ENCODE measurements at places on chromosomes 2 and 18.
A peak's percentile ranks its signal among the peaks of the same experiment; 100 is the strongest.

DNA sequence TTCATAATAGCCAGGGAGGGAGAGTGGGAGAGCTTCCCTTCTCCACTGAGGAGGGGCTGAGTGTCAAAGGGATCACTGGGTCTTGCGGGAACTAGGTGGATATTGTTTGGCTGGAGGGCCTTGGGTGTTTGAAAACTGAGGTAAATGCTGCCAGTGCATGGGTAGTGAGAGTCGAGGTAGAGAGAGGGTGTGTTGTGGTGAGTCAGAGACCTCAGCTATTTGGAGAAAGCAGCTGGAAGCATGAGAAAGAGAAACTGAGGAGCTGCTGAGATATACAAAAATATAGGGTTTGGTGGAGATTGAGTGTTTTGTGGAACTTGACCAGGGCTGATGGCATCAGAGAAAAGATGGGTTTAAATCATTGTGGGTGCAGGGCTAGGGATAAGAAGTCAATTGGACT lies 127.0 kb upstream of the CCDC195 start:
- DNase-seq = no peak

- no peak for DNase-seq
These were observed 490.6 kb upstream of the HS6ST1 start for GRCh38 chr2:128809259-128809636.

DNA sequence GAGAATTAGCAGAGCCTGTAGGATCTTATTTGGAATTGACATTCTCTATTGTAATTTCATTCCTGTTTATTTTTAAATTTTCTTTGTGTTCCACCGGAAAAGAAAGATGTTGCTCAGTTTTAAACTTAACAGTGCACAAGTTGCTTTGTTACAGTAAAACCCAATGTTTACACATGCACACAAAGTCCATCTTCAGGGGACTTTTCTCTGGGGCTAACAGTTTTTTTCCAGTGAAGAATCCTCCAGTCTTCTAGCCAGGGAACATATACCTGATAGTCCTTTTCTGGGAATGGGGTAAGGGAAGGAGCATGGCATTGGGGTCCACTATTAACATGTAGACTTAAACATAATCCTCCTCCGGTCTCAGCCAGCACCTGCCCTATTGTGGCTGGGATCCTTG lies 25.2 kb upstream of the MRPL33 start:
- no peak for DNase-seq

DNA sequence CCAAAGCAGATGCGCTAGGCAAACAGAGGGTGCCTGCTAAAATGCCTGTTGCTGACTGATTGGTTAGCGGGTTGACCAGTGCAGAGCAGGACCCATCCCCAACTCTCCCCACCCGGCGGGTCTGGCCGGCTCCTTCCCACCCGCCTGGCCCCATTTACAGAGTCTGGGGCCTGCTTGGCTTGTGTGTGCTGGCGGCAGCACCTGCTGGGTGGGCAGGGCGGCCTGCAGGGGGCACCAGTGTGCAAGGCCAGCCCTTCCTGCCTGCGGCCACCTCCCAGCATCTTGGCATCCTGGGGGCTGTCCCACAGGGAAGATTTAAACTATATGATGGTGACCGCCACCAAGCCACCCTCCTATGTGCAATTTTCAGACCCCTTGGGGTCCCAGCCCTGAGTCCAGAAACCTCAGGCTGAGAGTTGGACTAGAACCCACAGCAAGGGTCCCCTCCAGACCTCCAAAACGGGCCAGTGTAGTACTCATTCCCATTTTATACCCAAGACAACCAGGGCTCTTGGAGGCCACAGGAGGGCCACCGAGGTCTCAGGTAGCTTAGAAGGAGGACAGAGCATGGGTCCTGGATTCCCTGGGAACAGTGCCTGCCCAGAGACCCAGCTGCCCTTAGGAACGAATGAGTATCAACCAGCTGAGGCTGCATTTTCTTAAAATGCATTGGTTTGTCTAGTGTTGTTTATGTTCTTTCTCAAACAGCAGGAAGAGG lies 173.6 kb downstream of the SMAD7 start:
- DNase-seq = peak; percentile 71

- DNase-seq = no peak
These were observed 65.3 kb upstream of the GLI2 start for GRCh38 chr2:120670371-120670770.

DNA sequence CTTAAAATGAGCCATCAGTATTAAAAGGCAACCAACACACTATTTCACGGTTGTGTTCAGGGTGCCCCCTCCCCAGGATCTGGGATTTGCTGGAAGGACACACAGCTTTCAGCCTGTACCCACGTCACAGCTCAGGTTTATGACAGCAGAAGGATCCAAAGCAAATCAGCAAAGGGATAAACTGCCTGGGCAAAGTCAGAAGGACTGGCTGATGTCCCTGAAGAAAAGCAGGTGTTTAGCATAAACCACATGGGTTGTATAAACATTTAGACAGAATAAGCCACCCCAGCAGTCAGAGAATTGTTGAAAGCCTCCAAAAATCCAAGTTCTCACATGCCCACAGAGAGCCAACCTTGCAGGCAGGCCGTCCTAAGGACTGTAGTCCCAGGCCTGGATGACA lies 63.9 kb downstream of the CD226 start:
- no peak for DNase-seq

GRCh38 chr2:143068509-143068908 lies 60.7 kb upstream of the ARHGAP15 start:
- no peak for DNase-seq

GRCh38 chr18:39886136-39886535 lies 2068.9 kb upstream of the PIK3C3 start:
- DNase-seq = no peak

- DNase-seq = no peak
These were observed 57.6 kb downstream of the EPHA4 start for GRCh38 chr2:221514305-221515040.

DNA sequence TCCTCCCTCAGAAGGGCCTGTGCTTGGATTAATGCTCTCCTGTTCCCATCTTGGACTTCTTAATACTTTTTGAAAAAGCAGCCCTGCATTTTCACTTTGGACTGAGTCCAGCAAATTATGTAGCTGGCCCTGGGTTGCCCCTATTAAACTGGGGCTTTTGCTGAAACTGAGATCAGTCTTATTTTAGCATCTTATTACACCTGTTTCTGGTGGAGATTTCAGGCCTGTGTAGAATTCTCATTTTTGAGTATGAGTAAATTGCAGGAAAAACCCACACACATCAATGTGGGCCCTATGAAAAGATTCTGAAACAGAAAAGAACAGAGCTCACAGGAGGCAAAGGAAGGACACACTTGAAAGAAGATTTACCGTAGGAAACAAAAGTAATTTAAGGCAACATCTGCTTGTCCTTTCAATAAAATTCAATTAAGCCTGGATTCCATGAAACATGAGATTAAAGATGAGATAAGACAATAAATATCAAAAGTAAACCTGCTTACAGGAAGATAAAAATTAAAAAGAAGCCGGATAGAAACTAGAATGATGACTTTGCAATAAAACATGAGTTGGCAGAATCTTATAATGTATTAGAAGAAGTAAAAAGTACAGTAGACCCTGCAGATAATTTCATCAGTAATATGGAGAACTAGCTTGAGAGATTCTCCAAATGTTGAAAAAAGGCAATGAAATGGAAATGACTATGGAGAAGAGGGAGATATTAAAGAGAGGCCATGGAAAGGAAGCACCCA lies 90.7 kb upstream of the GCFC2 start:
- no peak for DNase-seq

DNA sequence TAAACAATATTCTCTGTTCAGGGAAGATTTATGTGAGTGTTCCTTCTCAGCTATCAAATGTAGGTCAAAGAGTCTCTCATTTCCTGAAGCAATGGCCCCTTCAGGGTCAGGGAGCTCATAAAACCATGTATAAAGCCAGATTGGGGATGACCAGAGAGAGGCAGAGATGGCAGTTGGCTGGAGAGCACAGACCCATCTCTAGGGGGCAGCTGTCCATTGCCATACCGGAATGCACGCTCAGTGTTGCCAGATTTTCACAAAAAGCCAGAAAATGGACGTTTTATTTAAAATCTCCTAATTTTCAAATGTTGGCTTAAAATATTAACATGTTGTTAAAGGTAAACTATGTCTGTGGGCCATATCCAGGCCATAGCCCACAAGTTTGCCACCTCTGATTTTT lies 1920.7 kb upstream of the CELF4 start:
- no peak for DNase-seq

GRCh38 chr18:57027190-57027708 lies 119.6 kb upstream of the BOD1L2 start:
- no peak for DNase-seq

- DNase-seq = no peak
These were observed 492 bp downstream of the COLEC11 start for GRCh38 chr2:3595404-3595803.

DNA sequence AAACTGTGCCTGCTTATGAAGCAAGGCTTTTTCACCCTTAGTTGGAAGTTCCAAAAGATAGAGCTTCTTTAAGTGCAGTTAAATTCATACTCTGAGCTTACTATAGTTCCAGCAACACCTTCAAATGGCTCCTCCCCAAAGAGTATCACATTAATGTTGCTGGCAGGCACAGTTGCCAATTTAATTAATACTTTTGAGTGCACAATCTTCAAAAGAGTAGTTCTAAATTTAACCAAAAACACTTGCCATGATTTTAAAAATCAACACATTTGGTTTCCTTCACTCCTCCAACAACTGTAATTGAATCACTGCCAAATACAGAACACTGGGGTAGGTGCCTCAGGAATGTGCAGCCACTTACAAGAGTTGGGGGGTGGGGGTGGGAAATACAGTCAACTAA lies 150.6 kb upstream of the UBE2E3 start:
- DNase-seq = no peak

GRCh38 chr2:19569300-19569791 lies 210.9 kb upstream of the OSR1 start:
- no peak for DNase-seq

DNA sequence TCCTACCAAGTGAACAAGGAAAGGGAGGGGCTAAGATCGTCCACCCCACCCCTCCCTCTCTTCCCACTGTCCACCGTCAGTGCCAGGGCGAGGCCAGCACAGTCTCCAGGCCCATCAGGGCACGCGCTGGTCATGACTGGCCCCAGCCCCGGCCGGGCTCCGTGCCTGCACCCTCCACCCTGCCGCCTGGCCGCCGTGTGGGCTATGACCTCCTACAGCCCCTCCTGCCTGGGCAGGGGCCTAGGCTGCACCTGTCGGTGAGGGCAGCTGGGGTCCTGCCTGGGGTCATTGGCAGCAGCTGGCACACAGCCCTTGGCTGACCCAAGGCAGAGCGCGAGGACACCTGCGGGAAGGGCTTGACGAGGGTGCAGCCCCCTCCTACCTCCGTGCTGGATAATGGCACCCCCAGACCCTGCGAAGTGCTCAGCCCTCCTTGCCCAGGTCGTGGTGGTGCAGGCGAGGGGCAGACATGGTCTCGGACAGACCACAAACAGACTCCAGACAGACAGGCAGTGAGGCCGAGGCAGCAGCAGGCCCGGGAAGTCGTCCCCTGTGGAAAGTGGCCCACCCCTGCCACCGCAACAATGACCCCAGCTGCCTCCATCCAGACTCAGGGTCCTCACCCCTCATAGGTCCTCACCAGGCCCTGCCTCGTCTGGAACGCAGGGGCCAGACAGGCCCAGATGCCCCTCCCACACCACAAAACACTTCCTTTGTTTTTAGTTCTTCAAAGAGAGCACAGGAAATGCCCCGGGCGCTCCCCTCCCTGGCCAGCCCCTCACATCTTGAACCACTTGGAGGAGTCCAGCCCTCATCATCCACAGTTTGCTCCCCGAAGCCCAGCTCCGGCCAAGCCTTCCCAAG lies 43.1 kb upstream of the GPC1 start:
- no peak for DNase-seq

DNA sequence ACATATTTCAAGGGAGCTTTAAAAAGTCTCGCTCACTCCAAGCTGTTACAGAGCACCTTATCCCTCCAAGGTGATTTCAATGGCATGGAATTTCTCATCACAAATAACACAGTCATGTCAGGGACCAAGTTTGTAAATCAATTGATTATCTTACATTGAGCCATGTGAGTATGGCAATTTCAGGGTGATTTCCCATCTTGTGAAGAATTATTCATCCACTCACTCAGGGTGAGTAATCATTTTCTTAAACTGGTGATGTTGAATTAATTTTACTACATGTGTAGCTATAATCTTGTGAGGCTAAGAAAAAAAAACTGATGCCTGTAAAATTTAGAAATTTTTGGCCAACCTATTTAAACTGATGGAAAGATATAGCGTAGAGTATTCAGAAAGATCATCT lies 3.3 kb upstream of the ABCA12 start:
- no peak for DNase-seq

DNA sequence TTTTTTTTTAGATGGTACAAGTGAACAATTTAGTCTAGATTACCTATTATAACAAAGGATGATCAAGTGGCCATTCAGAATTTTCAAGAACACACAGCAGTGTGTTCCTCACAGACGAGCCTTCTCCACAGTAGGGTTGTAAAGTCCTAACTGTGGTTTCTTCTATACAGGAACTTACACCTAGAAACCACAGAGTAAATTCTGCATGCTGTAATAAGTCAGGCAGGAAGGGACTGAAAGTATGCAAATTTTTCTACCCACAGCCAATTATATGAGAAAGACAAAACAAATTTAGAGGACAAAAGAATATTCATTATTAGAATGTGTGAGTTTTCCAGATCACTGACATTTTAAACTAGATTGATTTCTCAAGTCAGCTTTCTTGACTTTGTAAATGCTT lies 99.5 kb downstream of the RBMS1 start:
- DNase-seq = no peak

- no peak for DNase-seq
These were observed 129.7 kb downstream of the TGIF1 start for GRCh38 chr18:3579701-3580100.

- DNase-seq = no peak
These were observed 145.9 kb downstream of the GFPT1 start for GRCh38 chr2:69241093-69241492.

DNA sequence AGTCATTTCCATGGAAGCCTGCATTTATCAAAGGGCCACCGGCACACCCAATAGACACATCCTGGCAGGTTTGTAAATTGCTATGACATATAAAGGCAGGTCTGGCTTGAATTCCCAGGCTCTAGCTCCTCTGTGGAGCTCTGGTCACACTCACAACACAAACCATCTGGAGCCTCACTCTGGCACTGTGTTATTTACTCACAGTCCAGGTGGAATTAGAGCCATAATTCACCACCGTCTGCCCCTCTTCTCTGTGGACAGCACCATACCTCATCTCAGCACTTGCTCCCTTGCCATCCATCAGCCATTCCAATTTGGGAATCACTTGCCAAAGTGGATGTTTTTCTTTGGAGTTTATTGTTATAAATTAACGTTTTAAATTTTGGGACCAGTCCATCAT lies 84.3 kb upstream of the OSR1 start:
- no peak for DNase-seq

DNA sequence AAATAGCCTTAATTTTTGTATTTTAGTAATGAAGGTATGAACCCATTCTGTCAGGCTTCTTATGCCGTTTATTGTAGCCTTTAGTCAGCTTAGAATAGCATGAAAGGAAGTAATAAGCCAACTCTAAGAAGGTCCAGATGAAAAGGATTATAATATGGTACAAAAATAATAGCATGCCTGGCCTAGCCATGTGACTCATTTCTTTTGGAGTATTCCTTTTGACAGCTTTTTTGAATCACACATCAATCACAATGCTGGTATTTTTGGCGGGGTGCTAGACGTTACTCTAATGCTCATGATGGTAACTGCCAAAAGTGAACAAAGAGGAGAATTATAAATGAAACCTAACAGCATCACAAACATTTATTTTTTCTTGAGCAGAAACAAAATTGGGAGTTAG lies 19.9 kb downstream of the FMNL2 start:
- no peak for DNase-seq

Data from activated CD8-positive, alpha-beta memory T cell treated with anti-CD3 and anti-CD28 coated beads, Interleukin-2, amount 50 U/mL, for 4 hours (primary cell).